ENCODE measurements at places on chromosomes 16 and 17.
A peak's percentile ranks its signal among the peaks of the same experiment; 100 is the strongest.

DNA sequence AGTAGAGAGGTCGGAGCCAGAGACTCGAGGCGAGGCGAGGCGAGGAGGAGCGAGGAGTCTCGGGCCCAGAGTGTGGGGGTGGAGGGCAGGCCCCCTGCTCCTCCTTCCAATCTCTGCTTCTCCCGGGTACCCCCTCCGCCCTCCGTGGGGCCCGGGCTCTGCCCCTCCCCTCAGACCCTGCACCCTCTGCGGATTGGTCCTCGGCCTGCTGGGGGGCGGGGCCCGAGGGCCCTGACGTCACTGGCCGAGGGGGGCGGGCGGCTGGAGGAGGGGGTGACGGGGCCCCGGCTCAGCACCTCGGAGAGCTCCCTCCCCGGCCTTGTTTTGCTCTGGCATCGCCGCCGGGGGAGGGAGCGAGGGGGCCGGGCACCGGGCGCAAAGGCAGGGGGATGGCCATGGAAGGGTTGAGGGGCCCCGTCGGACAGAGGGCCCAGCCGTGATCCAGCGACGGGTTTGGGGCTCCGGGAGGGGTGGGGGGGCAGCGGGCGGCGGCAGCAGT is at the start of gene RUNDC3A:
Gene RUNDC3A (plus strand): TSS at position 282 of the 499 bp plus-strand sequence. CDS start 232 bp downstream, outside the sequence.
- DNase-seq: peak; percentile 89

DNA sequence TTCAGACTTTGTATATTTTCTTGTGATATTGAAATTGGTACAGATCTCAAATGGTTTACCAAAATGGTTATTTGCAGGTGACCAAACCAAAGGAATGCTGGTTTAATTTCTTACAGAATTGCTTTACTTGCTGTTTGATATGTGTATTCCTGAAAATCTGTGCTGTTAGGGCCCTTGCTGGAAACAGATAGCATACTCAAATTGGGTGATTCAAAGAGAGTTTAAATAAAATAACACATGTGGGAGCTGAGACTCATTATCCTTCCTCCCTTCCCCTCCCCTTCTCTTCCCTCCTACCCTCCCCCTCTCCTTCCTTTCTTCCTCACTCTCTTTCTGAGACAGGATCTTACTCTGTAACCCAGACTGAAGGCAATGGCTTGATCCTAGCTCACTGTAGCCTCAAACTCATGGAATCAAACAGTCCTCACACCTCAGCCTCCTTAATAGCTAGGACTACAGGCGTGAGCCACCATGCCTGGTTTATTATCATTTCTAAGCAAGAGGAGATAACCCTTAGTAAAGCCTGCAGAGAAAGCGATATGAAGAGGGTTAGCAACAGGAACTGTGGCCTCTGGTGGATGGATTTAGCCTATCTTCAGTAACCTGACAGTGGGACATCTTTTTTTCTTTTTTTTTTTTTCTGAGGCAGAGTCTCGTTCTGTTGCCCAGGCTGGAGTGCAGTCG is 141.9 kb downstream of the BCAS3 start:
- DNase-seq: no peak

DNA sequence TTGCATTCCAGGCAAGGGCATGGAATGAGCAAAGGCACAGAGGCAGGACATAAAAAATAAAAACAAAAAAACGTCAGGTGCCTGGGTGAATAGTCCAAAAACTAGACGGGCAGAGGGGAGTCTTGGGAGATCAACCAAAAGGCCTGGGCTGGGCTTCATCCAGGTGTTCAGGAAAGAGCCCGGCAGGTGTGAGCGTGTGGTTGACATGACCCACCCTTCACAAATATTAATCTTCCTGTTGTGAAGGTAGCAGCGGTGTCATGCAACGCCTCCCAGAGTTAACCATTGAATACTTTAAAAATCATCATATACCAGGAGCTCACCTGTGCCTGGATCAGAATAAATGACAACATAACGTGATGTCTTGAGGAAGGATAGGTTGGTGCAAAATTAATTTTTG is 90.6 kb downstream of the USP22 start:
- DNase-seq: no peak

GRCh38 chr17:51355441-51356410 is 95.4 kb downstream of the UTP18 start:
- no peak for DNase-seq

DNA sequence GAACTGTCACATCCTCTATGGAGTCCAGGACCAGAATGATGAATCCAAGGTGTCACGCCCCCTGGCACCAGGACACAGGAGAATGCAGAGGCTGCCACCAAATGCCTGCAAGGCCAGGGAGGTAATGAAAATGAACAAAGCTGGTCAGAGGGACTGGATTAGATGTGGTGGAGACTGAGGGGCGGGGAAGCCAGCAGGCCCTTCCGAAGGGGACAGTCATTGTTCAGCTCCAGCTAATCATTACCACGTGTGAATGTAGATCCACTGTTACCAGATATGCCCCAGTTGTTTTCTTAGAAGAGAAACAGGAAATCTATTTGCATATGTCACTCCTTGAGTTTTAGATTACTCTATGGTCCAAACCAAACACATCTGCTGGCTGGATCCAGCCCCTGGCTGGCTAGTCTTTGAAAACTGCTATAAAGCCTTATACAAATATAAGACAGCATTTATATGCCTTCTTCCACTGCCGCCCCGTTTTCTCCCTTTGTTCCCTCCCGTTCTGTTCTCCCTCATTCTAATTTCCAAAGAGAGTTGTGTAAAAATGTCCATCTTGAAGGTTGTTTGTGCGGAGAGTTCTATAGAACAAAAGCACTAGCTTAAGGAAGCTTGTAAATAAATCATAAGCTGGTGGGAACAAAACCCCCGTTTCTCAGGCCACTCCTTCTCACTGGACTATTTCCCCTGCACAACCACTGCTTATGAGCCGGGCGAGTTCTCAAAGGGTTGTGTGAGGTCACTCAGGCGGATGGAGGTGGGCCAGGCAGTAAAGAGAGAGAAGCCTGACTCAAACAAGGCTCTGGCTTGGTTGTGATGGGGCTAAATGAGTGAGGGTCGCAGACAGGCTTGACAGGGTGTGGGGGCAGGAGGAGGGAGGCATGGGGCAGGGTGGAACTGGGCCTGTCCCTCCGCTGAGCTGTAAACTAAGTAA is 14.2 kb downstream of the CRYM start:
- DNase-seq: no peak

DNA sequence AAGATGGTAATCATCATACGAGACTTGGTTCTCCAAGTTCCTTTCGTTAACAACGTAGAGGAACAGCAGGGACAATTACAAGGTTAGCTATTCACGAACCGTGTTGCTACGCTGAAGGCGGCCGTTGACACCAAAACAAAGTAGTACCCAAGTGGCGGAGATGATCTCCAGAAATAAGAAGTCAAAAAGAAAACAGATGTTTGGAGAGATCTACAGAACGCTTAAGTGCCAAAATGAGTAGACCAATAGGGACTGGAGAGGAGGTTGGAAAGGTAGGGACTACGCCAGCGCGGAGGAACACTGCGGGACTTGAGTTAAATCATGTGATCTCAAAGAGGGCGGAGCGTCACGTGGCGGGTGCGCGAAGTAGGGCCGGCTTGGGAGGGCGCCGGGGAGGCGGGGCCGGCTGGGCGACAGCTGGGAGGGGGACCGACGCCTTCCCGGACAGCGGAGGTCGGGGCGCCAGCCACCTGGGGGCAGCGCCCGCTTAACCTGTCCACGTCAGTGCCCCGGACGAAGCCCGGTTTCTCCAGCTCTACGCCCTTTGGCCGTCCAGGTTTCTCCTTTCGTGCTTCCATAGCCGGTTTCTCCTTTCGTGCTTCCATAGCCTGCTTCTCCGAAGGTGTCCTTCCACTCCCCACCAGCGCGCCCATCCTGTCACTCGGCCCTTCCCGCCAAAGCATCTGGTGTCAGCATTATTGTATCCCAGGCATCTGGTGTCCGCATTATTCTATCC is 636 bp upstream of the GABARAP start:
- peak; percentile 95 for DNase-seq

GRCh38 chr16:12907670-12908233 is 6.4 kb downstream of the SHISA9 start:
- no peak for DNase-seq

GRCh38 chr16:19817875-19818274 is 66.8 kb downstream of the GPRC5B start:
- no peak for DNase-seq

DNA sequence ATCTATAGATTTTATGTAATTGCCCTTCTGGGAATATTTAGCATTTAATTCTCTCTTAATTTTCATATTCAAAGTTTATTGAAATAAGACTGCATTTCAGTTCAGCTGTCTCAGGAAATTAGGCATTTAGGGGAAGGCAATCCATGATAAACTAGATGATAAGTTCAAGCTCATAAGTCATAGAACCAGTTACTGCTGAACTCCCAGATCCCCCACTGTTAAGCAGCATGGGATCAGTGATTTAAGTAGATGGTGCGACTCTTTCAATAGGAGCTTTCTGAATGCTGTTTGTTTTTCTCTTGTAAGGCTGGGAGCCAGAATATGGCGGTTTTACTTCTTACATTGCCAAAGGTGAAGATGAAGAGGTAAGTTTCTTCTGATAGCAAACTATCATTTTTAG is 23.8 kb downstream of the OGFOD1 start:
- no peak for DNase-seq

DNA sequence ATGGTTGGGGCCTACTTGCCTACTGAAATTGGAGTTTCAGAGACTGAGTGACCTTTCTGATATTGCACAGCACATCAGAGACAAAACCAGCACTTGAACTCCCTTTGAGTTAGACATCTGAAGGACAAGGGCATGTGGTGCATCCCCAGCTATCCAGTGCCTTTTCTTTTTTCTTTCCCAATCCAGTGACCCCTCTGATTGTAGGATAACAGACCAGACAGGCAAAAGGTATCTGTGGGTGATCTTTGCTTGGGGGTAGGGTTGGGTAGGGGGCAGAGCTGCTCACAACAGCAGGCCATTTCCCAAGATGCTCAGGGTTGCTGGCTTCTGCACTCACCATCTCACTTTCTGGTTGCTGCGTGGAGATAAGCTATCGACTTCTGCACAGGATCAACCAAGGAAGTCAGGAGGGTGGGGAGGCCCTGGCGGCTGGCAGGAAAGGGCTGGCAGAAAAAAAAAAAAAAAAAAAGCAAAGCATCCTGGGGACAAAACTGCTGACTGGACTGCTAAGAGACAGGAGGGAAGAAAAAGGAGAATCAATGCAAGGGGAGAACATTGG is 42.2 kb downstream of the HOXB1 start:
- no peak for DNase-seq

- no peak for DNase-seq
Observed at GRCh38 chr16:73019457-73020362, 28.2 kb downstream of the ZFHX3 start.

DNA sequence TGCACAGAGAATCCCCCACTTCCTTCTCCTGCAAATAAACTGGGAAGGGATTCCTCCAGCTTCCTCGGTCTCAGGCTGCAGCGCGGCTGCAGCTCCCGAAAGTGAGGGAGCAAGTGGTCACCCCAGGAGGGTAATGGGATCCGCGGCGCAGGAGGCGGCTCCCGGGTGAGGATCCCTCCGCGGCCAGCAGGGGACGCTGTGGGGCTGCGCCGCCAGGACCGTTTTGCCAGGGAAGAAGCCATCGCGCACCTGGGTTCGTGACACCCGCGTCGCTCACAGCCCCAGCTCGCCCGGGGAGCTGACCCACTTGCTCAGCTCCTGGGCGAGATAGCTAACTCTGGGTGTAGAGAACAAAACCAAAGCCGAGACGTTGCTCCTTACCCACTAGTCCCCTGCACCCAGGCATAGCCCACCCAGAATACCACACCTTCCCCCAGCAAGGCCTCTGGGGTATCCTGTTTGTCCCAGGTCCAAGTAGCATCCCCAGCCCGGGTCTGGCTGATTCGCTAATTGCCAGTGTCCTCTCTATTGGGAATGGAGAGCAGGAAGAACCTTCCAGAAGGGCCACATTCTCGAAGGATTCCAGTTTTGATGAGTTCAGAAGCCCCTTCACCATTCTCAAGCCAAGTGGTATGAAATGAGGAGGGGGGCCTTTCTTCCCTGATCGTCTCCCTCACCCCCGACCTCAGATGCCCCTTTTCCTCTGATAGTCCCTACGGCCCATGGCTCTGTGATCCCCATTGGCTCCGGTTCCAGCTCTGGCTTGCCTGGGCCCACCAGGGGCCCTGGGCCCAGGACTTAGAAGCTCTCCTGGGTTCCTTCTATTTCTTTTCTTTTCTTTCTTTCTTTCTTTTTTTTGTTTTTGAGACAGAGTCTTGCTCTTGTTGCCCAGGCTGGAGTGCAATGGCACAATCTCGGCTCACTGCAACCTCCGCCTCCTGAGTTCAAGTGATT is 14.1 kb downstream of the CYGB start:
- DNase-seq: peak; percentile 83

GRCh38 chr17:339193-340061 is 13.2 kb downstream of the RPH3AL start:
- DNase-seq: no peak

- no peak for DNase-seq
Observed at GRCh38 chr16:17386229-17386628, 84.5 kb downstream of the XYLT1 start.

DNA sequence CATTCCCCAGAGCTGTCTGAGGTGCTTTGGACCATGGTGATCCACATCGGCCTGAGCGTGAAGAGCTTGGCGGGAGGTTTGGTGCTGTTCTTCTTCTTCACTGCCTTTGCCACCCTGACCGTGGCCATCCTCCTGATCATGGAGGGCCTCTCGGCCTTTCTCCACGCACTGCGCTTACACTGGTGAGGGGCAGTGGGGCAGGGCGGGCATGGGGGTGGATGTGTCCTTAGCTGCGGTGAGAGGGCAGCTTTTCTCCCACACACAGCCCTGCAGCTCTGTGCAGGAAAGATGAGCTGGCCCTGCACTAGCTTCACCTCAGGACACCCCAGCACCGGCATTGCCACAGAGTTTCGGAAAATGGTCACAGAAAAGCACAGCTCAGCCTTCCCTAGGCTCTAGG is 21.8 kb upstream of the NAGLU start:
- DNase-seq: no peak

DNA sequence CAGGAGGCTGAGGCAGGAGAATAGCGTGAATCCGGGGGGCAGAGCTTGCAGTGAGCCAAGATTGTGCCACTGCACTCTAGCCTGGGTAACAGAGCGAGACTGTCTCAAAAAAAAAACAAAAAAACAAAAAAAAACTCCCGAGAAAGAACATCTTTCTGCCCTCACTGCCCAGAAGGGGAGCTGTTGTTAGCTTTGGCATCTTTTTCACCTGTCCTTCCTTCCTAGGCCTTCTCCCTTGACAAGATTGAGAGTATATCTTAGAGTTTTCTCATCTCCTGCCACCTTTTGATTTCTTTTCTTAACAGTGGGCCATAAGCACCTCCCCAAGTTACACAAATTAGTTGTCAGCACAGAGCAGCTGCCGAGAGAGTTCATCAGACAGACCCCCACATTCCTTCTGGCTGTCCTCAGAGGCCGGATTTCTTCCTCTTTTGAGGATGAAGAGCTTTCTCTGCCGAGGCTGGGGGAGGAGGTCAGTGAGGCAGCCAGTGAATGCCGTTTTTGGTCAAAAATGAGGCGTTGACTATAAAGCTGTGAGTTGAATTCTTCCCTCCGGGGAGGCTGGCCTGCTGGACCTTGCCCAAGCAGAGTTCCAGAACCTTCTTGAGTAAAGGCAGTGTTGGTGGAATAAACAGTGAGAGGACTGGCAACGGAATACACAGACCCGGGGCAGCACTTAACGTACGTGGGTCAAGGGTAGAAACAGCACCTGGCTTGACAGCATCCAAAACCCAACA is 127.0 kb downstream of the ABCC6 start:
- DNase-seq: no peak

DNA sequence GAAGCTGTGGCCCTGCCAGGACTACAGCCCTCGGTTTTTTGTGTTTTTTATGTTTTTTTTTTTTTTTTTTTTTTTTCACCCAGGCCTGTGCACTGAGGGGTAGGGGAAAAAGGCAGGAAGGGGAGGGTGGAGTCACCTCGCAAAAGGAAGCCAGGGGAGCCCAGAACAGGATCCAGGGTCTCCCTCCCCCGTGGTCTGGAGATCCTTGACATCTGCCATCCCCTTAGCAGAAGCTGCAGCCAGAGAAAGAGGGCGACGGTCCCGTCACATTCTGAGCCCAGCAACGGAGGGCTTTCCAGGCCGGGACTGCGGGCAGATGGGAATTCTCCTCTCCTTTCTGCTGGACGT is 29.1 kb upstream of the PHOSPHO1 start:
- no peak for DNase-seq
